ENCODE measurements at places on chromosomes 5 and 9. TPM values are rescaled to one million over a fixed set of nuclear protein-coding genes. Genes with fewer than 3 reads are reported as not detected.

The TEX48 gene
- not detected for polyA plus RNA-seq

The SAPCD2 gene
- polyA plus RNA-seq: 3.6 TPM

The DOCK8 gene
- polyA plus RNA-seq: 2.4 TPM

DNA sequence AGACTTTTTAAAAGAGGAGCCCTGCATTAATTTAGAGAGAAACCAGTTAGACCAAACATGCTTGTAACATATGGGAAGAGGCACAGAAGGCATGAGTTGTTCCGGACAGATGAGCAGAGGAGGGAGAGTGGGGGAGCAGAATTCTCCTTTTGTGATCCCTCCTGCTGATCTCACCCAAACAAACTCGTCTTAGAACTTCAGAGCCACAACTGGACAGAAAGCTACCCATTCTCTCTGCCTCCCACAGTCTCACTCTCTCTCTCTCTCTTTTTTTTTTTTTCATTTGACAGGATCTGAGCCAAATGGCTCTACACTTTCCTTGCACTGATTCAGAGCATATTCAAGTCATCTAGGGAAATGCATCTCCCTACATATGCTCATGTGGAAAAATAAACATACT, 196.0 kb upstream of the PAPPA start:
- DNase-seq: no peak

DNA sequence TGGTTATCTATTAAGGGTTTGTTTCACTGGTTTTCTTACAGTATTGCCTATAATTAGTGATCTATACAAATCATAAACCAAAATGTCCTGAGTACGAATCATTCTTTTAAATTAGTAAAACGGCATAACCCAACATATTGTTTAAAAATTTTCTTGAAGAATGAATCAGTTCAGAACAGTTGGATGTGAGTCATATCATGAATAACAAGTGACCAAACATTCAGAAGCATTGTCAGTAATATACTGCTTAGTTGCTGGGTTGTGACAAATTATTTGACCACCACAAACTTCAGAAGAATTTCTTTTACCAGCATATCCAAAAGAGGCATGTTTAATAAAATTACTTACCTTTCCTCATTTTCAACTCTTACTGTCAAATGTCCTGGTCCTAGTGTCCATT, 111.2 kb downstream of the UNC13B start:
- no peak for DNase-seq

DNA sequence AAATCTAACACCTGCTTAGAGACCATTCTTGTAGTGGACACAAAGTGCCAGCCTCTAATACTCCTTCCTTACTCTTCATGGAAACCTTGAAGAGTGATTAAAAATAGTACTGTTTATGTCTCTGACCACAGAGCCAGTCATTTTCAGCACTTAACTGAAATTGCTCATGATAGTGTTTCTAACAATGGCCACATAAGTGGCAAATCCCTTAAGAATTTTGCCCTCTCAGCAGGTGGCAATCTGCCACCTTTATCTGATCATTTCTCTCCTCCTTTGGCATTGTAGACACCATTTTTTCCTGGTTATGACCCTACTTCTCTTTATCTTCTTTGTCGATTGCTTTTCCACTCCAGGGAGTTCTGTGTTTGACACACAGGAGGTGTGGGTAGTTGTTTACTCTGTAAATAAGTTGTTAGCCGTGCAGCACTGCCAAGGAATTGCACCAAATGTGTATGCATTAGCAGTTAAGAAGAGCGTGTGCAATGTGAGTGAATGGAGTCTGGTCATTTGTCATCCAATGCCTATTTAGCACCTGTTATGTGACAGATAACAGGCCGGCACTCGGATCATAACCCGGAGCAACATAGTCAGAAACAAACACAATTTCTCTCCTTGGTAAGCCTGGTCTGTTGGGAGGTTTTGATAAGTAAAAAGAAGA, 36.8 kb upstream of the STARD4 start:
- DNase-seq: no peak

- DNase-seq: no peak
Measured at GRCh38 chr5:159211729-159212174, 2.4 kb upstream of the RNF145 start.

- no peak for DNase-seq
Measured at GRCh38 chr9:79134654-79135053, 437.1 kb upstream of the TLE4 start.

DNA sequence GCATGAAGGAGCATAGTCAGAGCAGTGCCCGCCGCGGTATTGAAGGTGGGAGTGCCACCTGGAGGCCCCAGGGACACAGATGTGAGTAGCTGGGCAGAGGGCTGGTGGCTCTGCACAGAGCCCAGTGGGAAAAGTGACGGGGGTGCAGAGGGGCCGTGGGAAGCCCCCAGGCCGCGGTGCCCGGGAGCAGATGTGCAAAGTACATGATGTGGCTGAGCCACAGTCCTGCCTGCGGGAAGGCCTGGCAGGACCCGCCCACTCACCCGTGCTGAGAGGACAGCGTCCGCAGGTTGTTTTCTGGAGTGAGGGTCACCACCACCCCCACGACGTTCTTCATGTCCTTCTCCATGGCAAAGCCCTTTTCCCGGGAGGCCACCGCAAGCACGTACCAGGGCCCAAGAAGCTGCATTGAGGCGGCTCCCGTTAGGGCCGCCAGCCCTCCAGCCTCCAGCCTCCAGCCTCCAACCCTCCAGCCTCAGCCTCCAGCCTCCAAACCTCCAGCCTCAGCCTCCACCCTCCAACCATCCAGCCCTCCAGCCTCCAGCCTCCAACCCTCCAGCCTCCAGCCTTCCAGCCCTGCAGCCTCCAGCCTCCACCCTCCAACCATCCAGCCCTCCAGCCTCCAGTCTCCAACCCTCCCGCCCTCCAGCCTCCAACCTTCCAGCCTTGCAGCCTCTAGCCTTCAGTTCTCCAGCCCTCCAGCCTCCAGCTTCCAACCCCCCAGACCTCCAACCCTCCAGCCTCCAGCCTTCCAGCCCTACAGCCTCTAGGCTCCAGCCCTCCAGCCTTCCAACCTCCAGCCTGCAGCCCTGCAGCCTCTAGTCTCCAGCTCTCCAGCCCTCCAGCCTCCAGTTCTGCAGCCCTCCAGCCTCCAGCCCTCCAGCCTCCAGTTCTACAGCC, 914 bp downstream of the LCN6 start:
- DNase-seq: no peak

DNA sequence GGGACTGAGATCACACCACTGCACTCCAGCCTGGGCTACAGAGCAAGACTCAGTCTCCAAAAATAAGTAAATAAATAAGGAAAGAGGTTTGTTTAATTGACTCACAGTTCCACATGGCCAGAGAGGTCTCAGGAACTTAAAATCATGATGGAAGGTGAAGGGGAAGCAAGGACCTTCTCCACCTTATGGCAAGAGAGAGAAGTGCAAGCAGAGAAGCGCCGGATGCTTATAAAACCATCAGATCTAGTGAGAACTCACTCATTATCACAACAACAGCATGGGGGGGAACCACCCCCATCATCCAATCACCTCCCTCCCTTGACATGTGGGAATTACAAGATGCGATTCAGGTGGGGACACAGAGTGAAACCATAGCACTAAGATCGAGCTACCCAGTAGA, 22.8 kb upstream of the RGMB start:
- no peak for DNase-seq

DNA sequence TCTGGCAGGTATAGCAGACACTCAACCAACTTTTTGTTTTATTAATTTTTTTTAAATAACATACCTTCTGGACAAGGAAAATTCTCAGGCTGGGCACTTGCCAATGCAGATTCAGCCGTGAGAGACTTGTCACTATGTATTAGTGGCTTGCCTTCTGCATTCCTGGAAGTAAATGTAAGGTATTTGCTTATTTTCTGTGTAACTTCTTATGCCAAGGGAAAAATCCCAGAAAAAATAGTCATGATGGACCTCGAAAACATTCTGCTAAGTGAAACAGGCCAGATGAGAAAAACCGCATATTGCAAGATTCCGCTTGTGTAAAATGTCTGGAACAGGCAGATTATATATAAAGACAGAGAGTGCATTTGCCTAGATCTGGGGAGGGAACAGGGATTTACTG, 260.3 kb upstream of the DAPK1 start:
- peak; percentile 66 for DNase-seq

DNA sequence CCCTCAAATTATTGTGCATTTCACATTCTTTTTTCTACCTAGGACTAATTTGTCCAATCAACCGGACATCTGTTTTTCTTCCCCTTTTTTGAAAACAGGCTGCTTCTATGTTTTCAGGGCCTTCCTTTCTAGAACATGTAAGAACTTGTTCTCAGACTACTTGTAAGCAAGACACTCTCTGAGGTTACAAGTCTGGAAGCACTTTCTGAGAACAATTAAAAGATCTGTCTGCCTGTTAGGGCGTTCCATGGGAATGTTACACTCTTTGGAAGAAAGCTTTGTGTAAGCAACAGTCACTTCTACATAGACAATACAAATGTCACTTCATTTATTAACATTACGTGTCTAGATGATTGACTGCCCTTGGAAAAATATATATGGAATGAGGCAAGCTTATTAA, 50.9 kb upstream of the HSPB3 start:
- DNase-seq: no peak

DNA sequence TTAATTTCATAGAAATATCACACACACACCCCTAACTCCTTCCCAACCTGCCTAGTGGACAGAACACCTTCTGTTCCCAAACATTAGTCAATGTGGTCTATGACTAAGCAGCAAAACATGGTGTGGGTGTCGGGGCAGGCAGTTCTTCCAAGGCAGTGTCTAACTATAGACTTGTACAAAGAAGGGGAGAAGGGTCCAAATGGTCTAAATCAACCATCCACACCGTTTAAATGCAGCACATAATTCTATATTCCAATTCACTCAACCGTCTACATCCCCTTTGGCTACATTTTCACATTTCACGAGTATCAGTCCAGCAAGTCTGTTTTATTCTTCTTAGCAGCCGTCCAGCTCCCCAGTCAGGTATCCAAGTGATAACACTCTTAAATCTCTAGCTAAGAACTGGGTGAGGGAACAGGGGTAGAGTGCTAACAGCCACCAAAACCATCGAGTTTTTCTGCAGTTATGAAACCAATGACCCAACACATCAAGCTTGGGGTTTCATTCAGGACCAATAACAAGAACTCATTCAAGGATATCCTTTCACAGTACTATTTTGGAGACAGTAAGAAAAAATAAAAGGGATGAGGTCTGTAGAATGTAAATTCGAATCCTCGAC, 3.3 kb downstream of the ZNF608 start:
- no peak for DNase-seq

DNA sequence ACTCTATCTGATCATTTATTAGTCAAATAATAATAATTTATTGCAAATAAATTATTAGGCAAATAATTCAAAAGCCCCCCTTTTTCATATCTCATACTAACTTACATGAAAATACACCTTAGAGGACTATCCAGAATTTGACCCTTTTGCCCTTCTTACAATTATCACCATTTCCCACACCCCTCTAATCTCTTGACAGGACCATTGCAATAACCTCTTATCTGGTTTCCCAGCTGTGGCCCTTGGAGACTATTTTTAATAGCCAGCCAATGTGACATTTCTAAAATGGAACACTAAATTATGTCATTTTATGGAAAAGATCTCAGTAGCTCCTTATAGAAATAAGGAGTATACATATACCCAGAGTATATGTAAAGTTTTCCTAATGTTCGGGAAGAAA, 588.4 kb upstream of the COX7C start:
- no peak for DNase-seq

DNA sequence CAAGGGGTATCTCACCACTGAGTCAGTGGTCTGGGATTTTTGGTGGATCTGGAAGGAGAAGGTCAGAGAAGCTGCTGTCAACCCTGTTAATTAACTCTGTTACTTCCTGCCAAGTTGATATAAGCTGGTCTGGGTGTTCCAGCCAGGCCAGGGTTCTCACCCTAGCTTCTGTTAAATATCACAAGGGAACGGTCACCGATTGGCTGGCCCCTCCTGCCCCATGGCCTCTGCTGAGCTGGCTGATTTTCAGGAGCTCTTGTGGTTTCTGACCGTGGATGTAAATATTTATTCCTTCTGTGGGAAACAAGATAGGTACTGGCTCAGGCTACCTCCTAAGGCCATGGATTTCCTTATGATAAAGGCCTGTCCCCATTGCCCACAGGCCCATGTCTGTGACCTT, 1.0 kb downstream of the ADAMTS13 start:
- DNase-seq: no peak

- DNase-seq: no peak
Measured at GRCh38 chr5:163453705-163454104, 6.2 kb downstream of the NUDCD2 start.
